GM23338 (cell line): ENCODE measurements at places on chromosomes 7 and 10.

DNA sequence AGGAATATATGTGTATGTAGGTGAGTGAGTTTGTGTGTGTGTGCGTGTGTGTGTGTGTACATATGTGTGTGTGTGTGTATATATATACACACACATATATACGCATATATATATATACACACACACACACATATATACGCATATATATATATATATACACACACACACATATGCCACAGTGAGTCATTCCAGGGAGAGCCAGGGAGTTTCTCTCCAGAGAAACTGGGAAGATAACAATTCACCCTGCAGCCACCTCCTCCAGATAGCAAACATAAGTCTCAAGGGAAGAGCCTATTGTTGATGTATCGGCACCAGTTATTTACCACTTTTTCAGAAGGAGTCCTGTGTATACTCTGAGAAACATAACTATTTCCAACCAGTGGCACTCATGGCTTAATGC lies 102.3 kb upstream of the STK17A start:
- no peak for DNase-seq

- no peak for DNase-seq
Measured at GRCh38 chr10:127299956-127300689, 103.7 kb upstream of the INSYN2A start.

DNA sequence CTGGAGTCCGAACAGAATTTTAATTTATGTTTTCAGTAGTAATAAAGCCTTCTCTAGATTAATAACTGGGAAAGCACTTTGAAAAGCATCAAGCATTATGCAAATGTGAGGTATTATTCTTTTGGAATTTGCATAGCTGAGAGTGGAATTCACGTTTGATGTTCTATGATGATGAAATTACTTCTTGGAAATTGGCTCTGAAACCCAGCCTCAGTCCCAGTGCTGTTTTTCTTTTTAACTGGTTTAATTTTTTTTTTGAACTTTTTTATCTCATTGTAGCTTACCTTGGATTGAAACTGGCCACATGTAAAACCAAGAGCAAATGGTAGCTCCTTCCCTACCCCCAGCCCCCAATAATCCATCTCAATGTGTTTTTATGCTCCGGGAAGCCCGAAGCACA lies 1.2 kb downstream of the TBXAS1 start:
- DNase-seq = no peak

- DNase-seq = no peak
Measured at GRCh38 chr7:34073676-34074075, 168.3 kb downstream of the BMPER start.

- DNase-seq = no peak
Measured at GRCh38 chr10:31702005-31702404, 226.6 kb downstream of the ARHGAP12 start.

GRCh38 chr10:49837685-49838084 lies 75.6 kb upstream of the OGDHL start:
- DNase-seq = no peak

DNA sequence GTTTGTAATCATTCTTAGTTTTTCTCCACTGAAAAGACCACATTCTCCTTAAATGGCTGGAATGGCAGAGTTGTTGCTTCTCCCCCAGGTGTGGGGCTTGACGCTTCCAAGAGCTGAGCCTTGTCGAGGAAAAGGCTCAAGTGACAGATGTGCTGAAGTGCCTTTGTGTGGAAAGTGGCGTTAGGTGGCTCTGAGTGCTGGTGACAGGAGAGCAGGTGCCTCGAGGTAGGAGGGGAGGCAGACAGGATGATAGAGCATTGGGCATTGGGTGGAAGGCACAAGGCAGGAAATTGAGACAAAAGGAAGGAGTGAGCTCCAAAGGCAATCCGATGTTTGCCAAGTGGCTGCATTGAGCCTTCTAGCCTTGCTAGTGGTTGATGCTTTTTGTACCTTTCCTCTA lies 6.7 kb downstream of the KIAA1217 start:
- DNase-seq = no peak

GRCh38 chr7:76333511-76334101 lies 25.2 kb downstream of the YWHAG start:
- no peak for DNase-seq

GRCh38 chr10:84599254-84599653 lies 270.9 kb downstream of the CCSER2 start:
- DNase-seq = peak; percentile 56

DNA sequence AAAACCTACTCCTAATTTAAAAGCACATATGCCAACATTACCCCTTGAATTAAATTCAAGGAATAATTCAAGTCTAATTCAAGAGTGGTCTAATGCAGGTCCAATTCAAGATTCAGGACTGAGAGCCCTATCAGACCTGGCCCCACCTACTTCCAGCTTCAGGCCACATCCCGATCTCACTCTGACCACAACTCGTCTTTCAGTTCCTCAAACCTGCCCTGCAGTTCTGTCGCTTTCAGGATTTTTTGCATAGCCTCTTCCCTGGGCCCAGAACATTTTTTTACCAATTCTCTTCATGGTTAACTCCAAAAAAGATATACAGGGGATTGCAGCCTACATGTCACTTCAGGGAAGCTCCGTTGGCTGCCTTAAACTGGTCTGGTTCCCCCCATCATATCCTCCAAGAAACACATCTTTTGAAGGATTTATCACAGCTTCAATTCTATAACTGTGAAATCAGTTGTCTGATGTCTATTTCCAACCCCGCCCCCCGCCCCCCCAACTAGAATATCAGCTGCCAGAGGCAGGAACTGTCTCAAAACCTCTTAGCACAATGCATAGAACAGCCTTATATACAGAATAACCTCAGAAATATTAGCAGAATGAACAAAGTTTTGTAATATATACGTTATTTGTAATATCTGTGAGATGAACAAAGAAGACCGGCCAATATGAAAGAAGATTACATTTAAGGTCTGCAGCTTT lies 20.8 kb downstream of the CCDC6 start:
- no peak for DNase-seq

GRCh38 chr10:92395271-92395670 lies 104.3 kb downstream of the MARCHF5 start:
- no peak for DNase-seq

- no peak for DNase-seq
Measured at GRCh38 chr7:179209-179681, 13.1 kb upstream of the FAM20C start.

DNA sequence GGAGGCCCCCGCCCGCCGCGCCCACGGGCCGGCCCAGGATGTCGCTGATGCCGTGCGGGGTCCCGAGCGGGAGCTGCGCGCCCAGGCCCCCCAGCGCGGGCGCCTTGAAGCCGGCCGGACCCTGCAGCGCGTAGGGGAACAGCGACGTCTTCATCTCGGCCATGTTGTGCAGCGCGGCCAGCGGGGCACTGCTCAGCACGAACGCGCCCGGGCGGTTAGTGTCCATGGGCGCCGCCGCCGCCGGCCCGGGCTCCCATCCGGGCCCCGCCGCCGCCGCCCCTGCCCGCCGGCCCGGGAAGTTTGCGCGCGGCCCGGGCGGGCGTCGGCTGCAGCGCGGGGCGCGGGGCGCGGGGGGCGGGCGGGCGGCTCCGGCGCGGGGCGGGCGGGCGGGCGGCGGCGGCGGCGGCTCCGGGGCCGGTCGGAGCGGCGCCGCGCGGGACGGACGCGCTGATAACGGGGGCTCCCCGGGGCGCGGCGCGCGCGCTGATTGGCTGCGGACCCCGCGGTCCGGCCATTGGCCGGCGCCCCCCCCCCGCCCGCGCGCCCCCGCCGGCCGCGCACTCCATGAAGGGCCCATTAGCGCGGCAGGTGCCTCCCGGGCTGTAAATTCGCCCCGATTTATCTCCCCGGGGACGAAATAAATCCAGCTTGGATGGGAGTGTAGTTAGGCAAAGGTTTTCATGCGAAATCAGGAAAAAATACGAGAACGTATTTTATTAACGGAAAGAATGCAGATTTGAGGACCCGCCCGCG lies at the start of gene NKX6-2:
NKX6-2 (minus strand) TSS at position 425 of the 753 bp plus-strand sequence; CDS start at position 226, 199 bp downstream.
- peak; percentile 61 for DNase-seq

DNA sequence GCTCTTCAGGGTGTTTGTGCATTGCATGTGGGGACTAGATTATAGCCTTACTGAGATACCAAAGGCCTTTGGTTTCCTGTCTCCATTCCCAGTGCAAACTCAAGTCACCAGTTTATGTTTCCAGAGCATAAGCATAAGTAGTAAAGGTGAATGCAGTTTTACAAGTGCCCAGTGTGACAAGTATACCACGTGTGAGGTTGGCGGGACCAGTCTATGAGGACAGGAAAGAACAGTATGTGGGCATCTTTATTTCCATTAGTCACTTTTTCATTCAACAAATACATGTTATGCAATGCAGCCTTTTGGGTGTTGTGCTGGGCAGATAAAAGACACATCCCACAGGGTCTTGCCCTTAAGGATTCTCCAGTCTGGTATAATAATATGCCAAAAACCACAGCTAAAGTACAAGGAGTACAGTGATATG lies 146.5 kb downstream of the ARID5B start:
- no peak for DNase-seq

DNA sequence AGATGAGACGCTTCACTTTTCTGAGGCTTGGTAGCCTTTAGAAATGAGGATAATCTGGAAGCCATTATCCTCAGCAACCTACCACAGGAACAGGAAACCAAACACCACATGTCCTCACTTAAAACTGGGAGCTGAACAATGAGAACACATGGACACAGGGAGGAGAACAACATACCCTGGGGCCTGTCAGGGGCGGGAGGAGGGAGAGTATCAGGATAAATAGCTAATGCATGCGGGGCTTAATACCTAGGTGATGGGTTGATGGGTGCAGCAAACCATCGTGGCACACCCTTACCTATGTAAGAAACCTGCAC lies 48.9 kb downstream of the LRGUK start:
- no peak for DNase-seq

- DNase-seq = no peak
Measured at GRCh38 chr7:116557901-116558300, 33.1 kb downstream of the CAV1 start.

- DNase-seq = no peak
Measured at GRCh38 chr10:1573334-1573969, 163.9 kb downstream of the ADARB2 start.

DNA sequence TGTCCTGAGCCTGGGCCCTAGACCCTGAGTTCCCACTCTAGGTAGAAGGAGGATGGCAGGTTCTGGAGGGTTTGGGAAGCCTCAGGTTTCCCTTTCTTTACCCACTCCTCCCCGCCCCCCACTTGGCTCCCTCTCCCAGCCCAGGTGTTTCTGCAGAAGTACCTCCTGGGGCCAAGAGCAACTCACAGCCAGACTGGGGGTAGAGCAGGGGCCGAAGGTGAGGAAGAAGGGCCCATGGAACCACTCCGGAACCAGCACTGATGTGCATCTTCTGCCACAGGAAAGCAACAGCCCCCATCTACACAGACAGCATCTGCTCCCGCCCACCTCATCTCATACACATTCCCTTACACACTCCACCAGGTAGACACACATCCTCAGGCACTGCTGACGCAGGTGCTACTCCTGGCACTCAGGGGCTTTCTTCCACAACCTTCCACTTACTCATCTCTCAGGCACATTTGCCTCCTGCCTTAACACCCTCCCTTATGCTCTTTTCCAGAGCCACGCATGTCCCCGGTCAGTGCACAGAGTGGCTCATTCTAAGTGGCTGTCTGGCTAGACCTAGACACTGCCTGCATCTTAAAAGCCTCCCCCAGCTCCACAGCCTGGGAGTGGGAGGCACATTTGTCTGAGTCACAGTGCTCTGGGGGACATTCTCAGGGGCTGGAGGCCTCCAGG lies 1.8 kb downstream of the EPHB6 start:
- DNase-seq = no peak

DNA sequence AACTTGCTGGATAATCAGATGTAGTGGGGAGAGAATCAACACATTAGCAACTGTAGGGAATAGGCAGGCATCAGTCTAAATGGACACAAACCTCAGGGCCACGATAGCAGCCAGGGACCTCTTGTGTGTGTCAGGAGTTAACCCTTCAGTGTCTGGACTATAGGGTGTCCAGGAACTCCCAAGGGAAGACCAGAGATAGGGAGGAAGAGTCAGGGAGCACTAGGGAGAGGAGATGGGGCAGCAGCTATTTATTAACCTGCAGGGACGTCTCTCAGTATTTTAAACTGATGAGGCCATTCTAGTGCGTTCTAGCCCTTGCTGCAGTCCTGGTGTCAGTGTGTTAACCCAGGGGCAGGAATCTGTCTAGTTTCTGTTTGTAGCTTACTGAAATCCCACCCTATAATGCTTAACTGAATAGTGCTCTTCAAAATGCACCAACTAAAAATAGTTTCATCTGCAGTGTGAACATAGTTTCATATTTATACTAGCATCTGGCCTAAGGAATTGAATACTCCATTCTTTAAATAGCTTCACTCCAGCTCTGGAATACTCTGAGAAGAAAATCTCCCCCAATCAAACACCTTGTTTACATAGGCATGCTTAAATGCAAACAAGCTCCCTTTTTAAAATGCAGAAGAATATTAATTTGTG lies 62.7 kb downstream of the ARID5B start:
- no peak for DNase-seq

DNA sequence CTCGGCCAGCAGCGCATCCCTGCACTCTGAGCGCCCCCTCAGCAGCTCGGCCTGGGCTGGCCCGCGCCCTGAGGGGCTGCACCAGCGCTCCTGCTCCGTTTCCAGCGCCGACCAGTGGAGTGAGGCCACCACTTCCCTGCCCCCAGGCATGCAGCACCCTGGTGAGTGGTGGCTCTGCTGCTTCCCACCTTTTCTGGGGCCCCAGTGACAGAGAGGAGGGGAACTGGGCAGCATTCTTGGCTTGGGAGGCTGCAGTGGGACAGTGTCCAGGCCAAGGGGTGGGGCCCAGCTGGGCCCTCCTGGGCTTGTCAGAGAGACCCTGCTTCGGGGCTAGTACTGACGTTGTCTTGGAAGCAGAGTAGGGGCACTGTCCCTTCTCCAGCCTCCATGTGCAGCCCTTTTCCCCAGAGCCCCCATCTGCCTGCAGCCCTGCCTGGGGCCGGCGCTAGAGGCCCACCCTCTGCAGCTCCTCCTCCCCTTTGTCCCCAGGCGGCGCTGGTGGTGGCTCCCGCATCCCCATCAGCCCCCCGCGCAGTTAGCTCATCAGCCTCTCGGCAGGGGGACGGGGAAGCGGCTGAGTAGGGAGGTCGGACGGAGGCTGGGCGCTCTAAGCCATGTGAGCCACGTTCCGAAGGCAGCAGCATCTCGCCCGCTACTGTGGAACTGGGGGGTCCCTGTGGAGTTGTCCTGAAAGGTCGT lies 29.2 kb downstream of the GBX1 start:
- DNase-seq = peak; percentile 76

GRCh38 chr10:116654816-116655215 lies 34.1 kb downstream of the PNLIPRP2 start:
- peak; percentile 74 for DNase-seq

GRCh38 chr7:50335795-50336754 lies 31.6 kb downstream of the IKZF1 start:
- DNase-seq = no peak

DNA sequence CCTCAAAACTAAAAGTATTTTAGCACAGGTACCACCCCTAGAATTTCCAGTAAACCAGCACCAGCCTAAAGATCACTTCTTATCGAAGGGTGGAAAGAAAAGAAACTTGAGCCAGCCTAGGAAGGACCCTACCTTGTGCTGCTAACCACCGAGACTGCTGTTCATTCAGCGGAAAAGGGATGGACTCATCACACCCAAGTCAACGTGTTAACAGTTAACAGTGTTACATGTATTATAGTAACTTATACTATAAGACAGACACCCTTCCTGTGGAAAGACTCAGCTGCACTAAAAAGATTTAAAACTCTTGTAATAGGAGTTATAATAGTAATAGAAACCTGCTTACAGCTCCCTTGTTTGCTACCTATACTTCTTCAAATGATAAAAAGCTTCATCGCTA lies 39.8 kb downstream of the MINDY4 start:
- no peak for DNase-seq

GRCh38 chr7:157357129-157358040 lies 20.6 kb downstream of the DNAJB6 start:
- DNase-seq = no peak

- DNase-seq = no peak
Measured at GRCh38 chr7:20593501-20593900, 22.0 kb upstream of the ABCB5 start.

- DNase-seq = peak; percentile 83
Measured at GRCh38 chr10:43078986-43079273, 2.1 kb downstream of the RET start.
